ENCODE measurements at places on chromosomes 6 and 20. TPM values are rescaled to one million over a fixed set of nuclear protein-coding genes. Genes with fewer than 3 reads are reported as not detected.

Gene MPIG6B
- total RNA-seq = not detected

Gene MEP1A
- total RNA-seq = not detected

Gene CASP8AP2
- total RNA-seq = 19.2 TPM

Gene HCRTR2
- total RNA-seq = not detected

Gene PBOV1
- not detected for total RNA-seq

Gene TFEB
- total RNA-seq = 10.4 TPM

Gene LATS1
- 25.3 TPM for total RNA-seq

Gene BPIFB1
- total RNA-seq = not detected

Gene ID1
- 85.2 TPM for total RNA-seq

Gene CPXM1
- total RNA-seq = 139 TPM

Gene SRXN1
- 4.1 TPM for total RNA-seq

Gene C6orf163
- total RNA-seq = 4.0 TPM

Gene NMBR
- not detected for total RNA-seq

Gene APOBEC2
- total RNA-seq = not detected
